ENCODE measurements at places on chromosomes 1 and 21. TPM values are rescaled to one million over a fixed set of nuclear protein-coding genes. Genes with fewer than 3 reads are reported as not detected.

OR2M3 gene
- total RNA-seq, result not detected

- DNase-seq, result no peak
Observed at GRCh38 chr1:188241629-188242028, 1412.9 kb downstream of the PLA2G4A start.

GRCh38 chr21:27648560-27648959, 681.7 kb upstream of the ADAMTS5 start:
- DNase-seq, result peak; percentile 71

DNA sequence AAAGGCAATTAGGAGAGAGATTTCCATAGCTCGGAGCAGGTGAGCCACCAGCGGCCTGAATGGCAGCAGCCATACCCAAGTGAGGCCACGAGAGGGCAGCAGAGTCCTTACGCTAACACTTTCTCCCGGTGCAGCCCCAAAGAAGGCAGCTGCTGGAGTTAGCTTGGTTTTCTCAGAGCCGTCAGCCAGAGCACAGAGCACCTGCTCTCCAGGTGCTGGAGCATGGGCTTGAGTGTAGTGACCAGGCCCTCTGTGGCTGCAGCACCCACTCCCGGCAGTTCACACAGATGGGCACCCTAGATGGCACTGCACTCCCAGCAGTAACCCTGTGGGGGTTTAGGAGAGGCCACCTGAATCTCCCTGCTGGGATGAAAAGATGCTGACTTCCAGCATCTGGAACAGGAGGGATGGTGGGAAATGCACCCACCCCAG, 45.8 kb downstream of the TMCC2 start:
- DNase-seq, result peak; percentile 56

GRCh38 chr1:181557313-181557712, 74.0 kb downstream of the CACNA1E start:
- DNase-seq, result no peak

GRCh38 chr1:12128120-12128519, 38.7 kb upstream of the TNFRSF1B start:
- DNase-seq, result no peak

- DNase-seq, result peak; percentile 85
Observed at GRCh38 chr1:198258491-198258890, 101.7 kb downstream of the NEK7 start.

SERPINC1 gene
- total RNA-seq, result 0.29 TPM

TDRD5 gene
- not detected for total RNA-seq

DNA sequence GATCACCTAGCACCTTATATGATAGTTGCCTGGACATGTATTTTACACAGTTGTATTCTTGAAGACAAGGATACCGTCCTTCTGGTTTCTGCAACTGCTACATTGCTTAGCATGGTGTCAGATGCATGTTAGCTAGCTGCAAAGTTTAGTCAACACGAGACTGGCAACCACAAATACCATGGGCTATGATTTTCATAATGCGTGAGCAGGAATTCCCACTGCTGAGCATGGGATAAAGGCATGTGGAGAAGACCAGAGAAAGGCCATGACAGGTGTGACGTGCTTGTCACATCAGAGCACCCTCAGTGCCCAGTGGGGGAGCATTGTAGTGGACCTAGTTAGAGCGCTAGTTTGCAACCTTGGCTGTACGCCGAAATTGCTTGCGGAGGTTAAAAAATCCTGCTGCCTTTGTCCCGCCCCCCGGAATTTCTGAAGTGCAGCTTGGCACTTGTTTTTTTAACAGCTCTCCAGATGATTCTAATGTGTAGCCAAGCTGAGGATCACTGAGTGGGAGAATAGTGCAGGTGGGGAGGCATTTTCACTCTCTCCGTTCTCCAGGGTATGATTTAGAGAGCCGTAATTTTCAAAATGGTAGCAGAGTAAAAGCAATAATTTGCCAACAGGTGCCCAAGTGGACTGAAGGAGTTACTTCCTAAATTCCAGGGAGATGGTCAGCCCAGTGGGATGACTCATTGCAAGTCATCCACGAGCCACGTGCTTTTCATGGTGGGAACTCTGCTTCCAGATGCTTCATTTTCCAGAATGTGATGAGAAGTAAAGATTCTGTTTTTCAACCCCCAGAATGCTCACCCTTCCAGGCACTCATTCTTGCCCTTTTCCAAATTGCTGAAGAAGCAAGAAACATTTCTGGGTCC, 81.0 kb downstream of the CNIH3 start:
- peak; percentile 67 for DNase-seq

GRCh38 chr21:33967086-33967571, 51.5 kb upstream of the ATP5PO start:
- no peak for DNase-seq

GRCh38 chr1:111754984-111755330, 744 bp upstream of the DDX20 start:
- peak; percentile 53 for DNase-seq

GRCh38 chr1:162141281-162142054, 72.0 kb downstream of the NOS1AP start:
- DNase-seq, result peak; percentile 76

Data from HFFc6 (cell line).